Putamen (tissue), 1 donor: ENCODE measurements at places on chromosomes 6 and 20.

DNA sequence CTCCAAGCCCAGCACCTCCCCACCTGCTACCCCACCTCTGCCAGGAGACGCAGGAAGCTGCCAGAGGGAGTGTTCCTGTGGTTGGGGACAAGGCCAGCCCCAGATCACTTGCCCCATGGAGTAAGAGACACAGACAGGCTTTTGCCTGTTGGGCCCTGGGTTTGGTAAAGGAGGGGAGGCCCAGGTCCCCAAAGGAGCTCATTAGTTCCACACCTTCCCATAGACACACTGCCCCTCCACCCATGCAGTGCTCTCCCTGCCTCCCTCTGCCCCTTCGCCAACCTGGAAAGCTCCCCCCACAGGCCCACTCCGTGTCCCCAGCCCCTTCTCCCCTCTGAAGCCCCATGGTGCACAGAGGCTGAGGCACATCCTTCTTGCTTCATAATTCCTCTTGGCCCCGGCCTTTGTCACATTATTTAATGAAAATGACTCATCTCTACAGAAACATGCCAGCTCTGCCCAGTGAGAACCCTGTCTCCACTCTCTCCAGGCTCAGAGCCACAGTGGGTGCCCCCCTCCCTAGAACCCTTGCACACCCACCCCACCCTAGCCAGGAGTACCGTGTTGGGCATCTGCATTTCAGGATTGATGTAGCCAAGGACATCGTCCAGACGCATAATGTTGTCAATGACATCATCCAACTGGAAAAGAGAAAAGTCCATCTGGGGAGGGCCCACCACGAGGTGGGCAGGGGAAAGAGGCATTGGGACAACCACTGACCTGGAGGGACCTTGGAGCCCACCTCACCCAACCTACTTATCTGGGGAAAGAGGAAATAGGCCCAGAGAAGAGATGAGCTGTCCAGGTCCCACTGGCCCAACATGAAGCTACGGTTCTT lies 46.0 kb downstream of the TFEB start:
- no peak for DNase-seq

- DNase-seq, result no peak
These were observed 38.7 kb downstream of the CNKSR3 start for GRCh38 chr6:154471609-154472362.

DNA sequence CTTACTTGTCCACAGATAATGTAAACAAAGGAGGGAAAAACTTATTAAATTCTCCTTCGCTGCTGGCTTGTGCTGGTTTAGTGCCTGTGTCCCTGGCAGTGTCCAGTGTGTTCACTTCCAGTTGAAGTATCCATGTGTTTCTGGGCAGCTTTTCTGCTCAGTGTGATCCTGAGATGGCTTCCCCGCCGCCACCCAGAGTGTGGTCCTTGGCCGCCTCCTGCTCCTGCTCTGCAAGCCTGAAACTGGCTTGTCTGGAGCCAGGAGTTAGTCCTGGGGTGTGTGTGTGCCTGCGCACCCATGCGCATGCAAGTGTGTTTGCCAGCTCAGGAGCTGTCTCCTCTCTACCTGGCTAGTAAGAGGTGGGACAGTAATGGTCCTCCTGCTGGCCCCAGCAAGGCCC lies 7.2 kb downstream of the BTBD3 start:
- DNase-seq, result no peak

DNA sequence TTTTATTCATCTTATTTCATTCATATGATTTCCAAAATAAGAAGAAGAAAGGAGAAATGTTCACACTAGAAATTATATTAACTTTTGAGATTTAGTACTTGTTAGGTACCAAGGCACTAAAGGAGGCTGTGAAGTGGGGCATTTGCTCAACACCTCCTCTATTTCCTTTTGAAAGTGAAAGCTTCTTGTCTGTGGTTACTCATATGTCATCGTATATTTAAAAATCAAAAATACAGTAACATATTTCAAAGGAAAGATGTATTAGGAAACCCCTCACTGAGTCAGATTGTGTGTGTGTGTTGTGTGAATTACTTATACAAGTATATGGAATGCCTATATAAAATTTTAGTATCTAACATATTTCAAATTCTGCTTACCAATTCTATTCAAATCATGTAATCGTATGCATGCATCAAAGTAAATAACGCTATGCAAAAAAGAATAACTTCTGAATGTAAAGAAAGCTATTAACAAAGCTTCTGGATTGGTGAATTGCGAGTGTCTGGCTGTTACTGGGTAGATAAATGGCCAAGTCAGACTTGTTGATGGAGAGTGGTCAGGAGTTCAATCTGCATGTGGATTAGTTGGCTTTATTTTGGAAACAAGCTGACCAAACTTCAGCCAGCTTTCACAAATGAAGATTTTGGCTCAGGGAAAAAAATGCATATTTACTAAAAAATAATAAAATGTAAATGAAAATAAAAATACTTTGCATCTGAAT lies 70.9 kb downstream of the PACRG start:
- no peak for DNase-seq

GRCh38 chr6:72533606-72534005 lies 88.3 kb upstream of the KCNQ5 start:
- DNase-seq, result no peak

GRCh38 chr6:163405412-163406309 lies 8.9 kb upstream of the QKI start:
- no peak for DNase-seq

DNA sequence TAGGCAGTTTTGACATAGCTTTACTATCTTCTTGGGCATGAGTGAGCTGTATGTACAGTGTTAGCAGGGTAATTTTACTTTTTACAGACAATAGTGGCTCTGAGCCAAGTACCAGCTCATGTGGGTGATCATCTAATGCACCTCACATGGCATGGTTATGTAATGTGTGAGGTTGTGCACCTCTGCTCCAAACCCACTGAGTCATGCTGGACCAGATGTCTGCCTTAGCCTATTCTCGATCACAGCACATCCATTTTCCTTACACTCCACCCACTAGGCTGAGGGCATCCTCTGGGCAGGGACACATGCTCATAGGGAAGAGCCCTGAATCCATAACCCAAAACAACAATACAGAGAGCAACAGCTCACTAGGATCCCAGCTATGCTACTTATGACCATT lies 71.6 kb upstream of the FBXL4 start:
- peak; percentile 48 for DNase-seq

DNA sequence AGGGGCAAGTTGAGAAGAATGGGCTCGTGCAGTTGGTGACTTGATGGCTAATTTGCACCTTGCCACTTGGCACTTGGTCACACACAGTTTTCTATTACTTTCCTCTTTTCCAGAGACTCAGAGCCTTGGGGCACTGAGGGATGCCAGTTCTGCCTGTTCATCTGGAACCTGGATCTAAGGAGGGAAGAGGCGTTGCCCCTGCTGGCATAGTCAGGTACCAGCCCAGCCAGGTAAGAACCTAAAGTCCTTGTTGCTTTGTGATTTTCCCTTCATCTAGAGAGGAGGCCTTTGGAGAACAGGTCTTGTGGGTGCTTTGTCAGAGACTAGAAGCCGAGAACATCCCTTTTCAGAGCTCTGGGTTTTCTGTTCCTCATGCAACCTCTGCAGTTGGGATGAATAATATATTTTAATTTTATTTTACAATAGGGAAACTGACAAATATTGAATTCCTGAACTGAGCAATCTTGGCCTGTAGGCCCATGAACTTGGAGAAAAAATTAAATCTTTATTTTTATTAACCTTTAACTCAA lies 11.4 kb downstream of the SYTL3 start:
- no peak for DNase-seq

GRCh38 chr6:27503436-27504030 lies 30.6 kb upstream of the ZNF184 start:
- DNase-seq, result peak; percentile 55

DNA sequence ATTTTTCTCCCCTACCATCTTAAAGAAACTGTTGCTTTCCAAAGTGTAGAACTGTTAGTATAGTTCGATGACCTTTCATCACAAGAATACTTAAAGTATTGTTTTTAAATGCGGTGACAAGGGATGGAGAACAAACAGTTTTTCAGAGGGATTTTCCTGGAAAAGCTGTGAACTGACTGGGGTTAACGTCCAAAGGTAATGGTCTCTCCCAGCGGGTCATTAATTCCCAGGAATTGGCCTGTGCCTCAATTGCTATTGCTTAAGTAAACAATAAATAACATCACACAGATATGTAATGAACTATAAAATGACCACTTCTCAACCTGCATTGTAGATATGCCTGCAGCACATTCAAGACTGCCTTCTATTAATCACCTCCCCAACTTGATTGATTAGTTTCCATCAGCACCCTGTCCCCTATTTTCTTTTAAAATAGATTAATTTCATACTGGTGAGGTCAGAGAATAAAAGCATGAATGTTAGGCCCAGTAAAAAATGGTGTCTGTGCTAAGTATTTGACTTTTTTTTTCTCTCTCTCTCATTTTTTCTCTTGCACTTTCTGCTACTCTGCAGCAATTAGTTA lies 268.2 kb downstream of the SAMD5 start:
- DNase-seq, result no peak

GRCh38 chr6:116954938-116955337 lies 77.9 kb downstream of the RFX6 start:
- no peak for DNase-seq

- DNase-seq, result no peak
These were observed 13.2 kb downstream of the SS18L1 start for GRCh38 chr20:62156592-62157386.
